Activated CD4-positive, alpha-beta memory T cell treated with anti-CD3 and anti-CD28 coated beads, Interleukin-2, amount 10 ng/mL, durations not matched to agents 7 days and 5 days (primary cell): ENCODE measurements at places on chromosomes 5 and 9. TPM values are rescaled to one million over a fixed set of nuclear protein-coding genes. Genes with fewer than 3 reads are reported as not detected.

GRCh38 chr9:122376796-122377195 lies 6.0 kb downstream of the PTGS1 start:
- no peak for DNase-seq
- no peak overlapping the region for H3K4me3 ChIP-seq
- H3K36me3 ChIP-seq, result no peaks in the 10 kb centered on the region
- H3K4me1 ChIP-seq, result no peaks in the 10 kb centered on the region
- peaks cover 10% of the 10 kb centered on the region for H3K27me3 ChIP-seq

Gene C9
- total RNA-seq, result not detected

Gene CYLC2
- not detected for total RNA-seq

DNA sequence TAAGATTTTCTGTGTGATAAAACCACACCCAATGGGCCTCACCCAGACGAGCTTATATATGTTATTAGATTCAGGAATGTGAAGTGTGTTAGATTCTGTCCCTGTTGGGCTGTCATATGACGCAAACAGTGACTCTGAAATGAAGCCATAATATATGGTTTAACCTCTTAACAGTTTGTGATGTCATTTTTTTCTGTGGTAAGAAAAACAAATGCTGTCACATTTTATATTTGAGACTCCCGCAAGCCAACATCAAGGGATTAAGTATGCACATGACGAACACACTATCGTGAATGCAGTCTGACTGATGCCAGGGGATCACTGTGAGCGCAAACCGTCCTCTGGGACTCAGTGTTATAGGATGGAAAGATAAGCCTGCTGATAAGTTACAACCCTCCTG lies 321.7 kb downstream of the SH3GL2 start:
- H3K4me1 ChIP-seq, result no peaks in the 10 kb centered on the region
- no peak overlapping the region for H3K27ac ChIP-seq
- H3K36me3 ChIP-seq, result no peaks in the 10 kb centered on the region
- H3K27me3 ChIP-seq, result peaks cover 6% of the 10 kb centered on the region
- DNase-seq, result no peak
- no peak overlapping the region for H3K4me3 ChIP-seq

- no peak for DNase-seq
- no peaks in the 10 kb centered on the region for H3K27me3 ChIP-seq
- H3K4me1 ChIP-seq, result peaks cover 24% of the 10 kb centered on the region
- H3K27ac ChIP-seq, result peak overlapping the region; percentile 15
- H3K4me3 ChIP-seq, result no peak overlapping the region
Observed at GRCh38 chr5:138402640-138403039, 36.2 kb upstream of the REEP2 start.

DNA sequence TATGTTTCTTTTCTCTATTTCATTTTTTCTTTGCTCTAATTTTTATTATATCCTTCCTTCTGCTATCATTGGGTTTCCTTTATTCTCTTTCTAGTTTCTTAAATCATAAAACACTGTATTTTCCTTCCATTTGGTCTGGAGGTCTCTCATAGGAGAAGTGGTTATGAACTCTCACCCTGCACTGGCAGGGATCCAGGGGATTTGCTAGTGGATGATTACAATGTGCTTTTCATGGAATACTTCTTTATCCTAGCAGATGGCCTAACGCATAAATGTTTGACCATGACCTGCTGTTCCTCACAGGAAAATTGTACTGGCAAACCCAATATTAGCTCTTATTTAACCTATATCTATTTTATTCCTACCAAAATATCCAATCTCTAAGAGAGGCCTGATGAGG lies 31.5 kb upstream of the SGCD start:
- H3K4me1 ChIP-seq, result no peaks in the 10 kb centered on the region
- no peak for DNase-seq
- H3K36me3 ChIP-seq, result no peaks in the 10 kb centered on the region
- no peak overlapping the region for H3K27ac ChIP-seq
- no peak overlapping the region for H3K4me3 ChIP-seq
